ENCODE measurements at places on chromosomes 7 and 10.
A peak's percentile ranks its signal among the peaks of the same experiment; 100 is the strongest.

DNA sequence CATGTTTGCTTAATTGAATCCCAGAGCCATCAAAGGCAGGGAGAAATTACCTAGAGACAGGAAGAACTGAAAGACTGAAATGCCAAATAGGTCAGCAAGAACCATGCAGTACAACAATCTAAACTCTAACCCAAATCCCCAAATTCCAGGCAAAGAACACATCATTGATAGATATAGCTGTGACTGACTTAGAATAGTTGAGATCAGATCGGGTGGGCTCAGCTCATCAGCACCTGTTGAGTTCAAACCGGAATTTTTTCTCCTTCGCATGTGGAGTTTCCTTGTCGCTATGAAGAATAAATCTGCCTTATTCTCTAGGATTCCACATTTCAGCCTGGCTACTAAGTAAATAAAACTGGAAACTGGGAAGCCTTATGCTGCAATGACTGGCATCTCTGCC lies 1.4 kb downstream of the ANKMY2 start:
- DNase-seq: no peak

DNA sequence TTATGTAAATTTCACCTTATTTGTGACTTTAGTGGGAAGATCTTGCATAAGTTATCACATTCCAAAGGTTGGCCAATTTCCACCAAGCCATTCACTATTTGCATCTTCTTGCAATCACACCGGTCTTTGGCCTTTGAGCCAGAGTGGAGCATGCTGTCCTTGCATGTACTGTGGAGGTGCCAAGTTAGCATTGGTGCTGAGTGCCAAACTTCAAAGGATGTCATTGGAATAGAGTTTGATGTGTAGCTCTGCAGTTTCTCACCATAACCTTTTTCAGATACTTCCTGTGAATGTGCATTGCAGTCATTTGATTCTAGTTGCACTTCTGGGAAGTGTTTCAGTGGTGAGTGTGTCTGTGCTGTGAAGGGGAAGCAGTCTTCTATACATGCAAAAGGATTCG lies 620.6 kb downstream of the SUGCT start:
- no peak for DNase-seq

DNA sequence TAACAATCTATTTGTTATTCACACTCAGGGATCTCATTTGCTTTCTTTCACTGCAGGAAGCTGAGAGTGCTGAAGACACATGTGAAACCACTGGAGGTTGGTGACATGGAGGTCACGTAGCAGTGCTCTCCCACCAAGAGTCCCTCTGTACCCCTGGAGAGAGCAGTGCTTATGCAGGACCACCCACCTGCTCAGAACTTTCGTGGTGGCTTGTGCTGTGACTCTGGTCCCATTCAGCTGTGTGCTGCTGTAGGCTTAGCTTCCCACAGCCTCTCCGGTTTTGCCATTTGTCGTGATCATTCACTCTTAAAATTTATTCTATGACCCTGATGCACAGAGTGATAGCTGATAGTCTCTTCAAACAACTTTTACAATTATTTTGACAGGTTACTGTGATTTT lies 96.0 kb upstream of the RSU1 start:
- DNase-seq: no peak

- no peak for DNase-seq
Measured at GRCh38 chr10:69089638-69090599, 2.0 kb downstream of the SRGN start.

DNA sequence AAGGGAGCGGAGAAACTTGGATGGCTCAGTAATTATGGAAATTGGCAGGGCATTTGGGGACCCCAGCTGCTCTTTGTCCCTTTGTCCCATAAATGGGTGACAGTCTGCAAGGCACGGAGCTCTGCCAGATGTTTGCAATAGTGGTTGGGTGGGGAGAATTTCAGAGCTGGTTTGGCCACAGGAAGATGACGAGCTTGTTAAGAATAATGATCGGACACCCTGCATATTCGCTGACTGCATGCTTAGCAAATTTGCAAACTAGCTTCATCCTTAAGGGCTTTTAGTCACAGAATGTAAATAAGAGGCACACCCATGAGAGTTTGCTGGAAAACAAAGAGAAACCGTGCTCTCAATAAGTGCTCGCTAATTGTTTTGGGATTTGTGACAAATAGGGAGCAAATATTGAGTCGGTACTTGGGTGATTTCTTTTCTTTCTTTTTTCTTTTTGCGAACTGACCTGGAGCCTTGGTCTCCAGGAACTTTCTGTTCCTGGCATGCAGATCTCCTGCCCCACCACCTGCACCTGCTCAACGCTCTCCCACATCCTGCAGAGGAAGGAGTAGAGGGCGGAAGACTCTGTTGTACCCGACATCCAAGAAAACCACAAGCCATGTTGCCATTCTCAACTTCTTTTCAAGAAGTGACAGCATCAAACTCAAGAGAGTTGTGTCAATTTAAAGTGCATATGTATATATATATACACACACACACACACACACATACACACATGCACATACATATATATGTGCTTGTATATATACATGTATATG lies 238.9 kb downstream of the CAMK1D start:
- no peak for DNase-seq

DNA sequence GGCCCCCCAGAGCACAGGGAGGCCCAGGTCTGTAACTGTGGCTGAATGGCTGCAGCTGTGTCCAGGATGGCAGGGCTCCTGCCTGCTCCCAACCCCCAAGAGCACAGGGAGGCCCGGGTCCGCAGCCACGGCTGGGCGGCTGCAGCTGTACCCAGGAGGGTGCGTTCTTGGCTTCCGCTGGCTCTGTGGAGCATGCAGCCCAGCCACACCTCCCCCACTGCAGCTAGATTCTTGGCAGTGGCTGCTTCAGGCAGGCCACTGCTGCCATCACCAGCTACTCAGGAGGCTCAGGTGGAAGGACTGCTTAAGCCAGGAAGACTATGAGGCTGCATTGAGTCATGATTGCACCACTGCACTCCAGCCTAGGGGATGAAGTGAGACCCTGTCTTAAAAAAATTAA lies 27.9 kb downstream of the C7orf25 start:
- DNase-seq: no peak

GRCh38 chr10:62978482-62978881 lies 154.6 kb upstream of the NRBF2 start:
- no peak for DNase-seq

GRCh38 chr10:102068216-102068615 lies 3.1 kb downstream of the HPS6 start:
- DNase-seq: no peak

DNA sequence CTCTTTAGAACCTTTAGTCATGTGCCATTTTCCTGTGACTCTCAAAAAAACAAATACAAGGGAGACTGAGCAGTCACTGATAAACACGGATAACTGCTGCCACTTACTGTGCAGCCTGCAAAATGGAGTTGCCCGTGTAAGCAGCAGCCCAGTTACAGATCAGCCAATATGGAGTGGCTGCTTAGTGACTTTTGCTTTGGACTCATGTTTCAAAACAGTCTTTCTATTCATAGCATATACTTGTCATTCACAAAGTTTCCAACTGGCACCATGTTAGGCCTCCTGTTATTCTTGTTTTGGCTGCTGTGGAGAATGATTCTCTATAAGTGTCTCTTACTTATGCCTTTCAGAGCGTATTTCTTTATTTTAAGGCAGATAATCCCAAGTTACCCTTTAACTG lies 3.0 kb downstream of the FAM204A start:
- no peak for DNase-seq

- DNase-seq: no peak
Measured at GRCh38 chr10:66786709-66787108, 139.1 kb upstream of the LRRTM3 start.

DNA sequence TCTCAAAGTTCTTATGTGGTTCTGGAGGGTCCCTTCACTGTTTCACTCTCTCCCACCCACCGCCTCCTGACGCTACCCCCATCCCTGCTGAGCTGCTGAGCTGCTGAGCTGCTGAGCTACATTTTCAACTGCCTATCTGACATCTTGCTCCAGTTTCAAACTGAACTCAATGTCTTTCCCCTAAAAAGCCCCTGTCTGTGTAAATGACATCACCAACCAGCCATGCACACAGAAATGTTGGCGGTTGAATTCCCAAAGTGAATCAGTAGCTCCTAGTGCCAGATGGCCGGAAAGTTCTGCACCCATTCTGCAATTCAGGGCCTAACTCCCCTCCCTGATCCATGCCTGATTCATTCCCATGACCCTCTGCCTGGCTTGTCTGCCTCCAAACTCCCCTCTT lies 71.2 kb downstream of the WNT2 start:
- peak; percentile 84 for DNase-seq

DNA sequence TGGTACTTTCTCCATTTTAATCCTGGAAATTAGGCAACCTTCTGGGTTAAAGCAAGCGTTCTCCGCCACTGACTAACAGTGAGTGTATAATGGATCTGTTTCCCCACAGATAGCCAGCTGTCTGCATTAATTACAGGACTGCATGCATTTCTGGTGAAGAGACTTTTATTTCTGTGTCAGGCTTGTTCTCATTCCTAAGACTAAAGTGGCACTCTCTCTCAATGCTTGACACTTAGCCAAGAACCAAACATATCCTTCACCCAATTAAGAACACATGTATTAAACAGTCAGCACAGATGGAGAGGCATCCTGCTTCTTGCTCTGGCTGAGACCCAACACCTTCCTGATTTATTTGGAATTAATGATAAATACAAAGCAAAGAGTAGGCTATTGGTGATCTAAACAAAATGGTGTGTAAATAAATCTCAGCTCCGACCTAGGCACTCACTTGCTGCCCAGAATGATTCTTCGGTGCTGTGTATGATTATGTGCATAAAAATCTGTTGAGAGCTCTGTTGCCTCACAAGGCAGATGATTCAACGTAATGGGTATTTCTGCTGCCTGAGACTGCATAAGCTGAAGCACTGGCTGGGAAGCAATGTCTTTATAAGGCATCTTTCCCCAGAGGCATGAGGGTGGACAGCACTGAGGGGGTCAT lies 16.8 kb downstream of the CALU start:
- peak; percentile 97 for DNase-seq

GRCh38 chr7:213324-213993 lies 21.1 kb downstream of the FAM20C start:
- no peak for DNase-seq

- no peak for DNase-seq
Measured at GRCh38 chr7:28591725-28592349, 179.5 kb downstream of the CREB5 start.

- DNase-seq: no peak
Measured at GRCh38 chr7:90236721-90237289, 8.2 kb upstream of the CFAP69 start.

DNA sequence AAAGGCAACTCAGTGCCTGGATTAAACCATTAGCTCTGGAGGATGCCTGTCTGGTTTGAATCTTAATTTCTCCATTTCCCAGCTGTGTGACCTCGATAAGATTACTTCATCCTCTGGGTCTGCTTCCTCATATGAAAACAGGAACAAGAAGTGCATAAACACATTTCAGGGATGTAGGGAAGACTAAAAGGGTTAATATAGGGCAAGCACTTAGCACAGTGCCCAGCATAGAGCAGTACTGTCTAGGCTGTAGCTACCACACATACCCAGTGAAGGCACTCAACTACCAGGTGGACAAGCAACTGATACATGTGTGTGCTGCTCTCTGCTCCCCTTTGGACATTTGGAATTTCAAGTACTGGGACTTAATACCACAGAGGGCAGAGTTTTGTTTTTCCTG lies 85.4 kb downstream of the KCNMA1 start:
- no peak for DNase-seq

DNA sequence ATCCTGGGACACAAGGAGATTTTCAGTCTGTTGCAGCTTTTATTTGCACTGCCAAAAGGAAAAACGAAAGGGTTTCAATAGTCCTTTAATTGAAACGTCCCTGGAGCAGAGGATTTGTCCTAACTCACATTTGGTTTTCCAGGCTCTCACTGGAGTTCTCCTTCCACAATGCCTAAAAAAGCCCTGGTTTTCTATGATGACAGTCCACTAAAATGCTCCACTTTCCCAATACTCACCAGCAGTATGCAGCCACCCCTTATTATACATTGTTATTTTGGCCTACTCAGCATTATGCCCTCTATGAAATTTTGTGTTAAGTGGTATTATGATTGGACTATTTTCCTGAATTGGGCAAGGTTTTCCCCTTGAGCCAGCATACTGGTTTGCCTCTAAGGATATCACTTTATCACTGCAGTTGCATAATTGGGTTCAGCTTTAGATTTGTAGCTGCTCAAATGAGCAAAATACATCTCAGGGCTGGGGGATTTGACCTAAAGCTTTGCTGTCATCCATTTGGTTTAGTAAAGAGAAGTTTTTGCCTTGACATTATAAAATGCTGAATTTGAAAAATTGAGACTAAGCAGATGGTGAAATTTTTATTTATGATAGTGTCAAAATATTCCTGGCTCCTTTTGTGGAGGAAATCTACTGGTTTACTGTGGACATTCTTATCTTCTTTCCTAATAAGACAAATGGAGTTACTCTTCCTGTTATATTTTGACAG lies 239.2 kb downstream of the RNLS start:
- DNase-seq: no peak

GRCh38 chr10:45446858-45447257 lies 72.8 kb downstream of the ALOX5 start:
- DNase-seq: no peak

- no peak for DNase-seq
Measured at GRCh38 chr7:100053215-100053614, 3.6 kb downstream of the ZSCAN21 start.

DNA sequence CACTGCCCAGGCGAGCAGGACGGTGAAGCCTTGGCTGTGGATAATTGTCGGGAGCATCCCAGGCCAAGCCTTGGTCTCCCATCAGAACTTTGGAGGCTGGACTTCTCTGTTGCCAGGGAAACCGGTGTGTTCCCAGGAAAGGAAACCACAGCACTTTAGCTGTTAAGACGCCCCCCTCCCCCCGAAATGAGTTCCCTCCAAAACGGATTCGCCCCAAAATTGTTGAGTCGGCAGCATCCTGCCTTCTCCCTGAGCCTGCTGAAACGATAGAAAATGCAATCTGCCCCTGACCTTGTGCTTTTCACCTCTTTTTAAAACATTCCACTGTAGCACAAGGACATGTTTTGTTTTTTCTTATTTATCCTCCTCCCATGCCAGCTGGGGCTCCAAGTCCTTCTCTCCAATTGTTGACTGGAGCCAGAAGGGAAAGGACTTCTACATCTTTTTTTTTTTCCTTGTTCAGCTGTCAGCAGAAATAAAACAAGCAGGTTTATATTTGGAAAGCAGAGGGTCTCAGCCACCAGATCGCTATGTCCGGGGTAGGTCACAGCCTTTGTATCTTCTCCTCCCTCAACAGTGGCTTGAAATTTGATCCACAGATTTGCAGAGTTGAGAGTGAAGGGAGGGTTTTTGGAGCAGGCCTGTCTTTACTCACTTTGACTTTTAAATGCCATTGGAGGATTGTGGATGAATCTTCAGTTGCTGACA lies 116.5 kb downstream of the ZMIZ1 start:
- no peak for DNase-seq

GRCh38 chr10:91707236-91707635 lies 74.4 kb upstream of the PPP1R3C start:
- DNase-seq: no peak

DNA sequence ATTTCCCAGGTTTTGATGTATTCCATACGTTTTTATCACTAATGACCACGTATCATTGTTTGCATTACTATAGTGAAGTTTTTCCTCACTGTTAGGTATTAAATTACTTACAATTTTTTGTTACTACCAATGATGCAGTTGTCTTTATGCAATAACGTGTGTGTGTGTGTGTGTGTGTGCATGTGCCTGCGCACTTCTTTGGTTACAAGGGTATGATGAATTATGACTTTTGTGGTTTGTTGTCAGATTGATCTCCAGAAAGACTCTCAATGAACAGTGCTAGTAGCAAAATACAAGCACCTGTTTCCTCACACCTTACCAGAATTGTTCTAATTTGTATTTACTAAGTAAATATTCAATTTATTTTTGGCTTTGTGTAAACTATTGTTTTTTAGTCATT lies 51.5 kb downstream of the MCMBP start:
- DNase-seq: no peak
